Small intestine (tissue), 16 donors: ENCODE measurements at places on chromosomes 3 and 15. TPM values are rescaled to one million over a fixed set of nuclear protein-coding genes. Genes with fewer than 3 reads are reported as not detected.
A peak's percentile ranks its signal among the peaks of the same experiment; 100 is the strongest.

- DNase-seq, result no peak
Observed at GRCh38 chr3:50003824-50004223, 63.9 kb downstream of the RBM6 start.

GRCh38 chr15:101368086-101368780, 73.2 kb upstream of the SNRPA1 start:
- DNase-seq, result no peak

DNA sequence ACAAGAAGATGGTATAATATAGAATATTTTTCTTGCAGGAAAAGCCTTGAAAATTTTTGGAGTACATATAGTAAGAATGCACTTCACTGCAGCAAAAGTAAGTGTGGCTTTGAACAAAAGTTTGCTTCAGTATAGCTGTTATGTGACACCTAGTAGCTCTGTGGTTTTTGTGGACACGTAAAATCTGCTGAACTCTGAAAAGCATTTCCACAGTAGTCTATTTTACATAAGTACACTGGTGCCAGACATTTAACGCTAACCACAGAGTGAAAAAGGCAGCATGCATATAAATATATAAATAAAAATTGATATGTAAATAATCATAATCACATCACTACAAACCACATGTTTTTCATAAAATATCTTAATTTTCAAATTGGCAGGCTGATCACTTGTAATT, 39.8 kb downstream of the CGGBP1 start:
- no peak for DNase-seq

GRCh38 chr15:67116742-67117141, 51.3 kb downstream of the SMAD3 start:
- DNase-seq, result peak; percentile 92

GRCh38 chr3:59854061-59854709, 804.4 kb upstream of the CFAP20DC start:
- DNase-seq, result no peak

- DNase-seq, result peak; percentile 75
Observed at GRCh38 chr3:57958642-57959422, 49.4 kb upstream of the FLNB start.

DNA sequence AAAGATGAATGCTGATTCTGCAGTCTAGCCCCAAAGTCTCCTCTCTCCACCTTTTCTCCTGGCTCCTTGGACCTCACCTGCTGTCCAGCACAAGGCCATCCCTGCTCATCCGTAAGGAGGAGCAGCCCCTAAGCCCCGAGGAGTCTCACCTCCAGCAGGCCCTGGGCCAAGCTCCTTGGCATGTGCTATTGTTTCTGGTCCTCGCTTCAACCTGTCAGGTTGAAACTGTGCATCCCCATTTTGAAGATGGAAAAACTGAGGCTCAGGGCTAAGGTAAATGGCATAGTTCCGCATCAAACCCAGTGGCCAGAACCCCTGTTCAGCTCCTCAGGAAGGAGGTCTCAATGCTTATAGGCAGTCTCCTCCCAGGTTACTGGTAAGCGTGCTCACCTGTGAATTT, 26.1 kb downstream of the CHDH start:
- no peak for DNase-seq

- DNase-seq, result no peak
Observed at GRCh38 chr3:188403404-188403803, 249.4 kb downstream of the LPP start.

DNA sequence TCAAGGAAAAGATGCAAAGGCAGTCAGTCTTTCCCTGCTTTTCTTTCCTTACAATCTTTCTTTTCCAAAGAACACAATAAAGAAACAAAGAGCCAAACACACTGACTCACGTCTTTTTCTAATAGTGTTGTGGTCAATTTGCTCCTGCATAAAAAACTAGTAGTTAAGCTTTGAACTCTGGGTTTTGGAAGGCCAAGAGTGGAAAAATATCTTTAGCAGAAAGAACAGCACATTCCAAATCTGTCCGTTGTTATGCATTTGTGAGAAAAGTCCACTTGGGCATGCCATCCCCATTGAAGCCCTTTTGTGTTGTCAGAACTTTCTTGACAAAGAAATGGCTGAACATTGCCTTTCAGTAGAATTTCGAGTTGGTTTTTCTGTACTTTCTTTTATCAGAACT, 18.2 kb downstream of the COL8A1 start:
- DNase-seq, result no peak

DNA sequence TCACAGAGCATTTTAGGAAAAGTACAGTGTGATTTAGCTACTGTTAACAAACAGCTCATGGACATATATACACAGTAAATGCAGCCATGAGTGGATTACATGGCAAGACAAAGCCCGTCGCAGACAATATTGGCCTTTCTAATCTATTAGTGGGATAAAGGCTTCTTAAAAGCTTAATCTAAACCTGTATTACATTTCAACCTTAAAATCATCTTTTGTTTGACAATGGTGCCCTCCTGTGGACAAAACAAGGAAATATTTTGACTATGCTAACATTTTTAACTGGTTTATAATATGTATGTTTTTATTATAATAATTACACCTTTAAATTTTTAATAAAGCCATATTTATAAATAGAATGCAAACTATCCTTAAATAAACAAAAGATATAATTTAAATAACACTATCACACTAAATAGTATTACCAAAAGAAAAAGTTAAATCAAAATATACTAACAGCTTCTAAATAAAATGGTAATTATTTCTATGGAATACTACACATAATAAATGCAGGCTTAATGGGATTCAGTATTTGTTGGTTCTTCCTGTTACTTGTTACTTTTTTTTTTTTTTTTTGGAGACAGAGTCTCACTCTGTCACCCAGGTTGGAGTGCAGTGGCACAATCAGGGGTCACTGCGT, 38.6 kb downstream of the TAFA4 start:
- peak; percentile 38 for DNase-seq

DNA sequence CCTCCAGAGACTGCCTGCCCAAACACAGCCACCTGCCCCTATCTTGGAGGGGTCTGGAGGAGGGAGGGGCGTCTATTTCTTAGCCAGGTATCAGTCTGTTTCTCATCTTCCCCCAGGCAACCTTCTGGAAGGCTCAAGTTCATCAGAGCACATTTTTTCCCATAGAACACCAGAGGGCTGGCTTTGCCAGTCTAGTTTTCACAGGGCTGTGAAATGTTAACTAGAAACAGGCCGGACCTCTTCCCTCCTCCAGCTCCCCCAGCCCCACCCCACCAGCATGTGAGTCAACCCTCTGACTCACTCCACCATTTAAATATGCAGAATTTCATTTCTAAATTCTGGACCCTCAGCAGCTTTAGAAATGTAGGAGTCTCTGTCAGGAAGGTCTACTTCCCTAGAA, 66.9 kb downstream of the SLCO2A1 start:
- DNase-seq, result peak; percentile 15

GRCh38 chr3:94616833-94617232, 554.0 kb downstream of the NSUN3 start:
- DNase-seq, result no peak

DNA sequence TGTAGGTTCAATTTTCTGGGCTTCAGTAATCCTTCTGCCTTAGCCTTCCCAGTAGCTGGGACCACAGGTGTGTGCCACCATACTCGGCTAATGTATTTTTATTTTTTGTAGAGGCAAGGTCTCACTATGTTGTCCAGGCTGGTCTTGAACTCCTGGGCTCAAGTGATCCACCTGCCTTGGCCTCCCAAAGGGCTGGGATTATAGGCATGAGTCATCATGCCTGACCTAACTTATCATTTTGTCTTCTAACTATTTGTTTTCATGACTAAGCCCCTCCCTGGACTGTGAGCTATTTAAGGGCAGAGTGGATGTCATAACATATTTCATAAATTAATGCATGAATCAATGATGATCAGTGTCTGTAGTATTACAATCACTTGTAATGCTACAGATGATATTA, 56.1 kb upstream of the PIAS1 start:
- peak; percentile 84 for DNase-seq

- no peak for DNase-seq
Observed at GRCh38 chr3:144235489-144235888, 263.9 kb downstream of the DIPK2A start.

GRCh38 chr3:100591411-100591810, 18.0 kb upstream of the ADGRG7 start:
- DNase-seq, result peak; percentile 85

- no peak for DNase-seq
Observed at GRCh38 chr15:85383470-85384148, 3.2 kb downstream of the AKAP13 start.

GRCh38 chr3:79253704-79254103, 514.1 kb downstream of the ROBO1 start:
- no peak for DNase-seq

- no peak for DNase-seq
Observed at GRCh38 chr3:29430558-29430971, 149.7 kb downstream of the RBMS3 start.

DNA sequence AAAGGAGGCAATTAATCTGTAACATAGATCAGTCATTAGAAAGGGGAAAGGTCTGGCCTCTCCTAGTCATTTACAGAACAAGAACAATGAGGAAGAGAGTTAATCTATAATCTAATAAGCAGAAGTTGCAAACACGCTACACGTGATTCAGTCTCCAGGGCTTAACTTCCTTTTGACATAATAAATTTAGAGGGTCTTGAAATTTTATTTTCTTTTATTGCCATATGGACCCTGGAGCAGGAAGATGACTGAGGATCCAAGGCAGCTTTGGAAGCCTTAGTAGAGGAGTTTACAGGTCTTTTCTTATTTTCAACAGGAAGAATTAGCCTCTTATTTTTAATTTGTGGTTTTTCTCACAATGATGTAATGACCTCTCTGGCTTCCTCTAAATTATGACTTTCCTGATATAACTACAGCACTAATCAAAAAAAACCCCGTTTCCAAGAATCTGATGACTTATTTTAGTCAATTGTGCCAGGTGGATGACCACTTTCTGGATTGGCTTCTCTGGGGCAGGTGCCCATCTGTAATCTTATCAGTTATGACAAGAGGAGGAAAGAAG, 32.2 kb downstream of the ADGRG7 start:
- peak; percentile 65 for DNase-seq

GRCh38 chr3:33062866-33063265, 34.1 kb downstream of the GLB1 start:
- no peak for DNase-seq

DNA sequence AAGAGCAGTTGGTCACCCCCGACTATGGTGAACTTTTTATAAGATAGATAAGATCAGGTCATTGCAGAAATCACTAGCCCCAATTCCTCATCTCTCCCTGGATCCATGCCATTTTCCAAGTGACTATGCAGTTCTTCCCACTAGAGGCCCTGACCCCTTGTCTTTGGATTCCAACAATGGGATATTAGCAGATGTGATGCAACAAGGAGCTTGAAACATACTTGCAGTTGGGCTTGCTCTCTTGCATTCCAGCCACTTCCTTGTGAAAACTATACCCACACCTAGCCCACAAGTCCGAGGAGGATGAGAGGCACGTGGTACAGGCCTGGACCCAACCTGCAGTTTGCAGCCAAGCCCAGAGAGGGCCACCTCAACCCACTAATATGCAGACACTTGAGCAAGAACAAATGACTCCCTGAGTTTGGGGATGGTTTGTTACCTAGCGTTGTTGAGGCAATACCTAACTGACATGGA, 60.6 kb downstream of the SUCLG2 start:
- DNase-seq, result no peak

DNA sequence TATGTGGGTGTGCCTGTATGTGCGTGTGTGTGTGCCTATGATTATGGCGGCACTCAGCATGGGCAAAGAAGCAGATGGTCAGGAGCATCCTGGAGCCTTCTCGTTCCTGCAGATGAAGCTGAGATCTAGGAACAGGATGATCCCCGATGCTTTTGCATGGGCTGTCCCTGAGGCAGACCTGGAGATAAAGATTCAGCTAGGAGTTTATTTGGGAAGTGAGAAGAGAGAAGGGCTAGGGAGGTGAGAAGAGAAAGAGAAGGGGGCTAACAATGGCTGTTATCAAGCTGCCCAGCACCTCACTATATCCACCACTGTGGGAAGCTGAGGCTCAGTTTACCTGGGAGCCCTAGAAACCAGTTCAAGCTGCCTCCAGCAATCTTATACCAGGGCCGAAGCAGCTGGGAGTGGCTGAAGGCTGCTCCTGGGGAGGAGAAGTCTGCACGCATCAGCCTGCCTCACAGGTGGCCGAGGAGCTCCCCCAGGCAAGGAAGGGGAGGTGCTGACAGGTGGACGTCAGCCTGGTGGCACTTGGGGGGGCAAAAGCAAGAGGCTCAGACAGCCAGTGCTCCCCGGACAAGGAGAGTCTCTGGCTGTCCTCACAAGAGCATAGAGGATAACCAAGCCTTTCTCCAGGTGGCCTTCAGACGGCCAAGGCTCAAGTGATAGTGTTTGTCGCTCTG, 94.0 kb upstream of the IQSEC1 start:
- no peak for DNase-seq

- peak; percentile 24 for DNase-seq
Observed at GRCh38 chr15:42604894-42605744, 29.7 kb downstream of the STARD9 start.

- no peak for DNase-seq
Observed at GRCh38 chr15:81301815-81302399, 22.0 kb downstream of the STARD5 start.

GRCh38 chr3:104989878-104990277, 376.8 kb upstream of the ALCAM start:
- DNase-seq, result no peak

DNA sequence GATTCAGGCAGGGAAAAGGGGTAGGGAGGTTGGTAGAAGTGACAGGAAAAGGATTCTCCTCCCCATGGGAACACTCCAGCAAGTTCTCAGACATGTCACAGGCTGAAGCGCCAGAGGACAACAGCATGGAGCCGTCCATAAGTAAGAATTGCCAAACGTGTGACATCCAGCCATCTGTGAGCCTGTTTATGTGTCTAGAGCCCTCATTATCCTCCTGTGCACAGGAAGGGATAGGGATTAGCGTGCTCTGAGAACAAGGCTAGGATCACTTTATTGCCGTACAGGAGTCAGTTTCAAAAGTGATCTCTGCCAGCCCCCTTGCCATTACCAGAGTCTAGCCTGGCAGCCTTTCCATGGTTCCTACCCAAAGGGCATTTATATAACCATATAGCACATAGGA, 549.5 kb downstream of the NTRK3 start:
- DNase-seq, result no peak

Gene WNT5A
- polyA plus RNA-seq, result 0.22 TPM

Gene GOLGA6L9
- 4.9 TPM for polyA plus RNA-seq

Gene GOLGA8S
- polyA plus RNA-seq, result 0.01 TPM

Gene GOLGA6L10
- 5.7 TPM for polyA plus RNA-seq

Gene PDE12
- 12.5 TPM for polyA plus RNA-seq

Gene MANF
- 79.2 TPM for polyA plus RNA-seq

Gene AMIGO3
- polyA plus RNA-seq, result not detected

Gene CKMT1B
- polyA plus RNA-seq, result 102 TPM

Gene TMEM108
- polyA plus RNA-seq, result not detected

Gene TLR9
- 0.12 TPM for polyA plus RNA-seq

Gene MED12L
- polyA plus RNA-seq, result 2.4 TPM

Gene NEK10
- 3.6 TPM for polyA plus RNA-seq

Gene MST1
- polyA plus RNA-seq, result 212 TPM

Gene GALNT15
- polyA plus RNA-seq, result 0.41 TPM

Gene PLXNA1
- polyA plus RNA-seq, result 17.1 TPM

Gene EHD4
- 14.1 TPM for polyA plus RNA-seq
